Cardiac muscle cell (in vitro differentiated cells and primary cell): ENCODE measurements at places on chromosomes 16 and 17.
A peak's percentile ranks its signal among the peaks of the same experiment; 100 is the strongest.

GRCh38 chr16:10171221-10171620 lies 11.0 kb downstream of the GRIN2A start:
- H3K36me3 ChIP-seq = no peaks in the 10 kb centered on the region
- no peaks in the 10 kb centered on the region for H3K4me1 ChIP-seq
- no peak overlapping the region for H3K4me3 ChIP-seq
- DNase-seq = no peak
- no peaks in the 10 kb centered on the region for H3K27me3 ChIP-seq

GRCh38 chr16:56611281-56611833 lies 3.0 kb downstream of the MT2A start:
- peaks cover 94% of the 10 kb centered on the region for H3K27me3 ChIP-seq
- DNase-seq = no peak
- peaks cover 11% of the 10 kb centered on the region for H3K4me1 ChIP-seq
- H3K36me3 ChIP-seq = no peaks in the 10 kb centered on the region
- H3K27ac ChIP-seq = no peak overlapping the region
- no peak overlapping the region for H3K4me3 ChIP-seq

DNA sequence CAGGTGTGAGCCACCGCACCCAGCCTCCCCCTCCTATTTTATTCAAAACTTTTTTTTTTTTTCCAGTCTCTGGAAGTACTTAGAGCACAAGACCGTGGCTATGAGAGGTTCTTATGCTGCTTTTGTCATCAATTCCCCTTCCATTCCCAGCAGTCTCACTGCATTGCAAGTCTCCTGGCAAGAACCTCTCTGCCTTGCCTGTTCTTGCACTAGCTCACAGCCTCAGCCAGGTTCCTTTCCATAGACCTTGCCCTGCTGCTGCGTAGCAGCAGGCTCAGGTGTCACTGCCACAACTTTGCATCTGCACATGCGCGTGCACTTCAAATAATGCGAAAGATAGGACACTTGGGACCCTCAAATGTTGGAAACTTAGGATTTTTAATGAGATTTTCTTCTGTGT lies 15.6 kb downstream of the ATP6V0A1 start:
- H3K27ac ChIP-seq = no peak overlapping the region
- no peak for DNase-seq
- H3K4me1 ChIP-seq = no peaks in the 10 kb centered on the region

GRCh38 chr16:10333321-10334032 lies 52.4 kb upstream of the ATF7IP2 start:
- peak overlapping the region; percentile 91 for H3K27ac ChIP-seq
- no peak for DNase-seq
- H3K36me3 ChIP-seq = no peaks in the 10 kb centered on the region
- H3K27me3 ChIP-seq = no peaks in the 10 kb centered on the region

- H3K27ac ChIP-seq = no peak overlapping the region
- peaks cover 21% of the 10 kb centered on the region for H3K27me3 ChIP-seq
- H3K36me3 ChIP-seq = no peaks in the 10 kb centered on the region
Observed at GRCh38 chr17:76845541-76846017, 22.6 kb upstream of the MGAT5B start.
